ENCODE measurements at places on chromosomes 5 and 9. TPM values are rescaled to one million over a fixed set of nuclear protein-coding genes. Genes with fewer than 3 reads are reported as not detected.

The LCN12 gene
- total RNA-seq = 4.4 TPM

The GOLPH3 gene
- total RNA-seq = 94.4 TPM

The SPINK4 gene
- 1.3 TPM for total RNA-seq

The FOXI1 gene
- total RNA-seq = 4.7 TPM

The SLC46A2 gene
- not detected for total RNA-seq

The TMEM250 gene
- total RNA-seq = 56.4 TPM

The HMMR gene
- 36.9 TPM for total RNA-seq

The LYSMD3 gene
- 18.2 TPM for total RNA-seq

The NR5A1 gene
- 0.37 TPM for total RNA-seq

The LECT2 gene
- not detected for total RNA-seq

The SLC36A3 gene
- not detected for total RNA-seq

The CACNA1B gene
- total RNA-seq = 3.6 TPM

The SMAD5 gene
- total RNA-seq = 112 TPM
